Midbrain (tissue), 1 donor: ENCODE measurements at places on chromosomes 5 and 9.
A peak's percentile ranks its signal among the peaks of the same experiment; 100 is the strongest.

DNA sequence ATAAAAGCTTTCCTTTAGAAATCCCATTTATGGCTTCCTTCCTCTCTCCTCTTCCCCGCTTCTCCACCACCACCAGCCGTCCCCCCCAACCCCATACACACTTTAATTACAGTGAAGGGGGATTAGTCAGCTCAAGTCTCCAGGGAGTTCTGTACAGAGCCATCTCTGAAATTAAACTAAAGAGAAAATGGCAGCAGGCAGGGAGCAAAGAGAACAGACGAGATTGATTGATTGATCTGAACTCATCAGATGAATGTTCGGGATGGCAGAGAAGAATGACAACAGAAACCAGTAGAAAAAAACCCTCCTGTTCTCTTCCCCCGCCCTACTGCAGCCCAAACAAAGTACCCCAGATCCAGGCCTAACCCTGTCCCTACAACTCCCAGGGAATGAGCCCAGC, 241.7 kb upstream of the PANK3 start:
- no peak for DNase-seq

DNA sequence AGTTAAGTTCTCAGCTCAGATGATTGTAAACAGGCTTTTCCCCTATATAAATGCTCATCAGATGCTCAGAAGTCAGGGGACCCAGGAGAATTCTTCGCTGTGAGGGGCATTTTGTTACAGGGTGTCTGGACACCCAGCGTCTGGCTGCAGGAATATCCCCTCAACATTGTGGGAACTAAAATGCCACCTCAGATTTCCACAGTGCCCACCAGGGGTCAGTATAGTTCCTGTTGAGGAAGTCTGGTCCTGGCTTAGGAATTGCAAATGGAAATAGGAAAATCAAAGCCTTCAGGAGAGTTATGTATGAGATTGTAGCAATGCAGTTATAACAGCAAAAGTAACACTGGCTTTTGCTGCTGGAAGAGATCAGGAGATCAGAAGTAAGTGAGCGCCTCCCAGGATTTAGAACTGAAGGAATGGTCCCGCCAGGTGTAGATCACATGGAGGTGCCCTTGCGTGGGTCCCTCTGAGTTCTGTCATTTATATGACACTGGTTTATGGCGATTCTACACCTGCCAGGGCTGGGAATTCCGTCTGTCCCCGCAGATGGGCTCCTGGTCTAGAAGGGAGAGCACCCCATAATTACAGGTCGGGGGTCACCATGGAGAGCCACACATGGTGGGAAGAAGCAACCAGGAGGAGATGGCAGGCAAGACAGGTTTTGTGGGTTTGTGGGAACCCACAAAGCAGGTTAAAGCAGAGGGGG, 47.1 kb upstream of the CTSL start:
- peak; percentile 55 for DNase-seq

GRCh38 chr5:101653996-101654395, 642.1 kb downstream of the SLCO4C1 start:
- DNase-seq = no peak

- DNase-seq = peak; percentile 34
Measured at GRCh38 chr5:175460126-175460525, 16.1 kb upstream of the DRD1 start.

GRCh38 chr9:136629879-136630661, 32.6 kb upstream of the EGFL7 start:
- DNase-seq = peak; percentile 45

DNA sequence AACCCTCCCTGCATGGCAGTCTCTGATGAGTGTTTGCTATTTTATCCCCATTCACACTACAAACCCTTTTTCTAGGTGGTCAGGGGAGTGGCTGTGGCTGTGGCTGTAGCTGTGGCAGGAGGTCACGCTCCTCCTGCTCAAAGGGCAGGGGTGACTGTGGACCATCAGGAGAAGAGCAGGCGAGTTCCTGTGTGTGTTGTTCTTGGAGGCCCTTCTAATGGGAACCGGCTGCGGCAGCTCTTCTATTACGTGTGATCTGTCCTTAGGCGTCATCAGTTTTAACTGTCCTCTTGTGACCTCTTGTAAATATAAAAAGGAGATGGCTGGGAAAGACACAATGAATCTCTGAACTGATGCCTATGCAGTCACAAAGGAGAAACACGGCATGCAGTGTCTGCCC, 65.1 kb downstream of the ANKH start:
- no peak for DNase-seq

DNA sequence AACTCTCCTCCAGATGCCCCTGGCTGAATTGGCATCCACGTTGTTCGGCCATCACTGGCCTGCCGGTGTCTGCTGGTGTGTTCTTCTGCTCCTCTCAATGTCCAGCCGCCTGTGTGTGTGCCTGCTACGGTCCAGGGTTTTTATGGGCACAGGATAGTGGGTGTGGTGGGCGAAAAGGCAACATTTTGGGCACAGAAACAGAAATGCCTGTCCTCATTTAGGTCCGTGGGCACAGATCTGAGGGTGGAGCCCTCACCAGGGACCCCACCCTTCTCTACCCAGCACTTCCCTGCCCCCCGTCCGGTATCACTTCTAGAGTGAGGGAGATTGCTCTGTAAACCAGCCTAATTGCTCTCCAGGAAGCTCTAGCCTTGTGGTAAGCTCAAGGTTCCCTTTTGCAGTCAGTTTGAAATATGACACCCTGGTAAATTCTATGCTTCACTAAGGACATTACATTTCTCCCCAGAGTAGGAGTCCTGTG, 410.1 kb downstream of the MAT2B start:
- no peak for DNase-seq

DNA sequence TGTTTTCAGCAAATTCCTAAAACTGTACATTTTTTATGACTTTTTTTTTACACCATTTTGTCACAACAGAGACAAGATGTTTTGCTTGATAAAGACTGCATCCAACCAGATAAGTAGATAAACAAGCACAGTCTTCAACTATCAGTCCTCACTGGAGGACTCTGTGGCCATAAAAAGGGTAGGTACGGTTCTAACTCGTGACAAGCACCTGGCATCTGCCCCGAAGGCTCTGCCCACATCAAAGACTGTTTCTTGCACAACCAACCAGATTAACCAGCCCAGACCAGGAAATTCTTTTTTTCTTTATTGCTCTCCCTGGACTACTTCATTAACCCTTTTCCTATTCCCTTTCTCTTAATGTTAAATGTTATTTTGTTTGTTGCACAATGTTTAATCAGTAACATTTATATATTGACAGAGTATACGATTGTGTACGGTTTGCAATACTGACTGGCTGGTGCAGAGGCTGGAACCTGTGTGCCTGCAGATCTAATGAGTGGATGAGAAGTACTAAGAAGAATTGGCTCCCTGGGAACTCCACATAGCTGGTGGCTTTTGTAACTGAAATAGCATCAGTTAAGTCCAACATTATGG, 74.1 kb downstream of the SERINC5 start:
- no peak for DNase-seq

- no peak for DNase-seq
Measured at GRCh38 chr9:78630966-78631365, 334.0 kb downstream of the PSAT1 start.

GRCh38 chr5:55037046-55037771, 13.2 kb downstream of the GZMK start:
- no peak for DNase-seq

DNA sequence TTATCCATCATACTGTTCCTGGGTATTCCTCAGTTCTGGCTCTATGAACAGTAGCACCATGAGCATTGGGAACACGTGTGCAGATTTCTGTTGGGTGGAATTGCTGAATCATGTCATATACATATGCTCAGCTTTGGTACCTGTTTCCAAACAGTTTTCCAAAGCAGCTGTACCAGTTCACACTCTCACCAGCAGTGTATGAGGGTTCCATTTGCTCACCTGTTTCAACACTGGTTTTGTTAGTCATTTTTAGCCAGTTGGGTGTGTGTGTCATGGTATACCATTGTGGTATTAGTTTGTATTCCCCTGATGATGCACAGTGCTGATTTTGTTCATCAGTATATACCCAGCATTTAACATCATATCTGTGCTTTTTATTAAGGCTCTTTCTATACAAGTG, 56.7 kb upstream of the ECM2 start:
- no peak for DNase-seq

- DNase-seq = no peak
Measured at GRCh38 chr9:123416176-123416575, 60.2 kb downstream of the CRB2 start.

- DNase-seq = no peak
Measured at GRCh38 chr9:110076894-110077725, 130.8 kb downstream of the C9orf152 start.

DNA sequence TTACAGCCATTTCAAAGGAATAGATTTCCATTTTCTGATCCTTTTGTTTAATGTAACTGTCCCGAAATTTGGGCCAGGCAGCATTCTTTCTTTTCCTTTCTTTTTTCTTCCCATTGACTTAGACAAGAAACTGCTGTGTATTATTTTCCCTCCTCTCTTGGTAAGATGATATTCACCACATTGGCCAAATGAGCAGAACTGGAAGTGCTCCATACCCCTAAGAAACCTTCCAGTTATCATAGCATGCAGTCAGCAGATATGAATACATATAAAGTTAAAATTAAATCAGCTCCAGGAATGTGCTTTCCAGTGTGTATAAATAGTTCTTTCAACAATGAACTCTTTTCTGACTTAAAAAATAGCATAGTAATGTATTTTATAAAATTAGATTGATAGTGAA, 168.5 kb upstream of the GAS1 start:
- DNase-seq = no peak

- no peak for DNase-seq
Measured at GRCh38 chr9:114722081-114722621, 40.2 kb upstream of the TEX48 start.

GRCh38 chr5:110562191-110562590, 164.3 kb downstream of the TMEM232 start:
- DNase-seq = no peak

GRCh38 chr5:1936901-1937300, 54.2 kb upstream of the IRX4 start:
- DNase-seq = no peak

GRCh38 chr9:6715755-6716643, 41.8 kb upstream of the KDM4C start:
- DNase-seq = no peak

GRCh38 chr5:118994595-118994994, 6.2 kb upstream of the DTWD2 start:
- DNase-seq = no peak

DNA sequence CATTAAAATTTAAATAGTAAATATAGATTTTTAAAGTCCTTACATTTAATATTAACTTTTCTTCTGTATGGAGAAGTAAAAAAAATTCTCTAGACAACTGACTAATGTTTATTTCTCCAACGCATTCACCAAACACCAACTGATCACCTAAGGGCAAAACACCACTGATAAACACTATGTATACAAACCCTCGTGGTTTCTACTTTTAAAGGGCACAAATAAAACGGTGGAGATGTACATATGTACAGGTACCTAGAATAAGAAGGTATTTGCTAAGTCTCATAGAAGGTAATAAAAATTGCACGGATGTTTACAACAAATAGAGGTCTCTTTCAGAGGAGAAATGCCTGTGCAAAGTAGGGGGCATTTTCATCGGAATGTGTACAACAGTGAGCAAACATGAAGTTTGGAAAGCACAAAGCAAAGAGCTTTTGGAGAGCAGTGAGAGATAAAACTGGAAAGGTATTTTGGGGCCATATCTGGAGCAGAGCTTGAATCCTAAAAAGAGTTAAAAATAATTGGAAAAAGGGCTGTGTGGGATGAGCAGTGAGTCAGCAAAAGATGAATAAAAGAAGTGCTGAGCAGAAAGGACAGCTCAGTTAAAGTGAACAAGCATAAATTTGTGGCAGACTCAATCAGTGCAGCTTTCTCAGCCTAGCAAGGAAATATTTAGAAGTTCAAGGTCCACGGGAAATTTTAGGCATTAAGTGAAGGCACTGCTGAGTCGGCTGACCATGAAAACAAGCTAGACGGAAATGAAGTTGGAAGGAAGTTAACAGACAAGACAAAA, 160.0 kb downstream of the TMEM161B start:
- no peak for DNase-seq

DNA sequence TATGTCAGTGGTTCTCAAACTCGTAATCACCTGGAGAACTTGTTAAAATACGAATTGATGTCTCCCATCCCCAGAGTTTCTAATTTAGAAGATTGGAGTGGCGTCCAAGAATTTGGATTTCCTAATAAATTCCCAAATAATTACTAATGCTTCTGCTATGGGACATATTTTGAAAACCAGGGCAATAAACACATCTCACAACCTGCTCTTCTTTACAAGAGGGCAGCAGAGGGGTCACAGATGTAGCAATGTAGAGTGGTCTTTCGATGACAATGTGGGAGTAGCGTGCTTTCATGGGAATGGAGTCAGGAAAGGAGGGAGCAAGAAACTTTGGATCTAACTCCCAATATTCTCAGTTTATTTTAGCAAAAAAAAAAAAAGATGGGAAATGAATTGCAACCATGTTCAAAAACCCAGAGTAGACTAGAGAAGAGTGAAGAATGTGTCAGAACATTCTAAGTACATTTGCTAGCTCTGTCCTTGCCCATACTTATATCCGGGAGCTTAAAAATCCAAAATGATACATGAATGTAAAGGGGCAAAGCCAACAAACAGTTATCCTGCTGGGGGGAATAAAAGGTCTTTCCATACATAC, 33.8 kb upstream of the ALDH1A1 start:
- no peak for DNase-seq

DNA sequence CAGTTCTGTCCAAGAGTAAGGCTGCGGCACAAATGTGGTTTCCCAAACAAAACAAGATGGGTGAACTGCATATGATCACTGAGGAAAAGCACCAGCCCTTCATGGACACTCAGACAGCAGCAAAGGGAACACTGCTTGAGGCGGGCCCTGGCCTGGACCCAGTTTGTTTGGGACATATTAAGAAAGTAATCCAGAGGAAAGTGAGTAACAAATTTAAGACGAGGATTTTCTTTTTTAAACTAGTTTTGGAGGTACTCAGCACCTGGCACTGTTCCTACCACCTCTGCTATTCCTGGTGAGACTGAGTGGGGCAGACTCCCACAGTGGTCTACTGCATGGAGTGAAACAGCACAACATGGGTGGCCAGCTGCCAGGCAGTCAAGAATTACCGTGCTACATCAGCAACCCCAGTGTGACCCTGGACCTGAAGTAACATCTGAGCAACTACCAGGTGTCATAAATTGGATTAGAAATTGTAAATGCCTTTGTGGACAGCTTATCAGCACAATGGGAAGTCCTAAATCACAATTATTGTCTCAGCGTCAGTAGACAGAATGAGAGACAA, 28.5 kb downstream of the P4HA2 start:
- no peak for DNase-seq

GRCh38 chr9:68705531-68706362, 707 bp downstream of the PIP5K1B start:
- DNase-seq = no peak
